ENCODE measurements at places on chromosomes 1 and 21. TPM values are rescaled to one million over a fixed set of nuclear protein-coding genes. Genes with fewer than 3 reads are reported as not detected.
A peak's percentile ranks its signal among the peaks of the same experiment; 100 is the strongest.

DNA sequence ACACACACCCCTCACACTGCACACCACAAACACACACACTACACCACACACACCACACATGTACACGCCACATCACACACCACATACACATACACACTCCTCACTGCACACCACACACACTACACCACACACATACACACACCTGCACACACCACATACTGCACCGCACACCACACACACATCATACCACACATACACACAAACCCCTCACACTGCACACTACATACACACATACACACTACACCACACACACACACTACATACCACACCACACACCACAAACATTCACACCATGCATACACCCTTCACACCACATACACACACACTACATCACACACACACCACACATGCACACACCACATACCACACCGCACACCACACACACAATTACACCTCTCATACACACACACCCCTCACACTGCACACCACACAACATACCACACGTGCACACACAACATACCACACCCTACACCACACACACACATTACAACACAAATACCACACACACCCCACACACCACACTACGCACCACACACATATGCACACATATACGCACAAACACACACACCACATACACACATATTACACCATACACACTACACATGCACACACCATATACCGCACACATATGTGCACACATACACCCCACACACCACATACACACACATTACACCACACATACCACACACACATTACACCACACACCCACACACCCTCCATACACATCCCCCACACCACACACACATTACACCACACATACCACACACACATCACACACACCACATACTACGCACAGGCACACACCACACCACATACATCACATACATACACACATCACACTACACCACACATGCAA, 29.6 kb downstream of the RAB7B start:
- peaks cover 19% of the 10 kb centered on the region for H3K4me1 ChIP-seq
- peaks cover 7% of the 10 kb centered on the region for H3K36me3 ChIP-seq
- peak; percentile 19 for DNase-seq
- no peak overlapping the region for H3K4me3 ChIP-seq

LCE1E gene
- 14.2 TPM for total RNA-seq

DNA sequence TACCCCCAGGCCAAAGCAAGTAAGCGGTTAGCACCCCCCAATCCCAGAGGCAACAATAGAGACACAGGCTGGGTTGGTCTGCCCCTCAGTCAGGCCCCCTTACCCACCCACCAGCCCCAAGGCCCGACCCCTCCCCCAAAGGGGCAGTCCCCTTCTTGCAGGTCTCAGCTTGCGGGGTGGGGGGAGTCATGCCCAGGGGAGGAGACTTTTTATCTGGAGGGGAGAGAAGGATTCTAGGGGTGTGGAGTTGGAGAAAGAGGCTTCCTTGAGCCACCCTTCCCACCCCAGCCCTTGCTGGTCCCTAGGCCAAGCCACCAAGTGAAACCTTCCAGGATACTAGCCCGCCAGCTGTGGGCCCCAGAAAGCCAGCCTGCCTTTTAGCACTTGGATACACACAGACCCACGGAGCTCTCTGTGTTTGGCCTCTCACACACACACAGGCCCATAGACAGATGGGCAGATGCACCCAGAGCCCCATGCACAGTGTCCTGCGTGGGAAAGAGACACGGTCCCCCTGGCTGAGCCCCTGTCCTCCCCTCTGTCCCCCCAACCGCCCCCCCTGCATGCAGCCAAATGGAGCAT, 7.1 kb downstream of the TMEM54 start:
- no peaks in the 10 kb centered on the region for H3K36me3 ChIP-seq
- H3K27me3 ChIP-seq, result peaks cover 15% of the 10 kb centered on the region
- H3K4me3 ChIP-seq, result peak overlapping the region; percentile 55
- no peak for DNase-seq
- H3K27ac ChIP-seq, result no peak overlapping the region

- no peaks in the 10 kb centered on the region for H3K36me3 ChIP-seq
- no peak for DNase-seq
- no peak overlapping the region for H3K27ac ChIP-seq
Observed at GRCh38 chr1:221991221-221991620, 249.3 kb upstream of the DUSP10 start.

DNA sequence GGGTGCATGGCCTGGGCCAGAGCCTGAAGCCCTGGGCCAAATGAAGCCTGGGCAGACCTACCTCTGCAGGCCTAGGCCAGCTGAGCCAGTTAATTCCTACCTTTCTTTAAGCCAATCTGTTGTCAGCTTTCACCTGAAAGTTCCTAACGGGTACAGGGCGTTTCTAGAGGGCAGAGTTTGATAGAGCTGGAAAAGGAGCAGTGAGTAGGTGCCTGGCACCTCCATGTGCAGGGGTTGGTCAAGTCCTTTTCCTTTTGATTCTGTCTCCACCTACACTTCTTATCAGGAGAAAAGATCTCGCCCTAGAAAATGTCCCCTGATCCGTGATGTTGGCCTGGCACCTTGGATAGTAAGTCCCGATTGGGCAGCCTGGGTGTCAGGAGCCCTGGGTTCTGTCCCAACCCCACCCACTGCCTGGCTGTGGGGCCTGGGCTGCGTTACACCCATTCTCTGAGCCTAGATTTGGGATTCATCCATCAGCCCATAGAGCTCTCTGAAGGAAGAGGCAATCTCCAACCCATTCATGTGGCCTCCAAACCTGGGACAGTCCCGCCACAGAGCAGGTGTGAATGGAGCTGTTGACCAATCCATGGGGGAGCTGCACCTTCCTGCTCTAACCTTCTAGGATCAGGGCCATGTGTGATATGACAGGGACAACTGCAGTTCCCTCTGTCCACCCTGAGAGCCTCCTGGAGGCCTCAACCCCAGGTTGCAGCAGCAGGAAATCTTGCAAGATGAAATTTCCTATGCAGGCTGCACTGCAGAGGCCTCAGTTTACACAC, 304.3 kb downstream of the MATN1 start:
- no peaks in the 10 kb centered on the region for H3K27me3 ChIP-seq
- no peak for DNase-seq
- H3K4me3 ChIP-seq, result no peak overlapping the region
- no peak overlapping the region for H3K27ac ChIP-seq
- H3K36me3 ChIP-seq, result no peaks in the 10 kb centered on the region
- peaks cover 23% of the 10 kb centered on the region for H3K4me1 ChIP-seq

- no peaks in the 10 kb centered on the region for H3K27me3 ChIP-seq
- DNase-seq, result no peak
- peaks cover 8% of the 10 kb centered on the region for H3K4me1 ChIP-seq
- H3K36me3 ChIP-seq, result no peaks in the 10 kb centered on the region
- no peak overlapping the region for H3K27ac ChIP-seq
- H3K4me3 ChIP-seq, result no peak overlapping the region
Observed at GRCh38 chr1:41863718-41864117, 55.0 kb downstream of the HIVEP3 start.

- H3K4me1 ChIP-seq, result no peaks in the 10 kb centered on the region
- H3K27ac ChIP-seq, result no peak overlapping the region
Observed at GRCh38 chr21:39796466-39796865, 51.5 kb downstream of the IGSF5 start.

DNA sequence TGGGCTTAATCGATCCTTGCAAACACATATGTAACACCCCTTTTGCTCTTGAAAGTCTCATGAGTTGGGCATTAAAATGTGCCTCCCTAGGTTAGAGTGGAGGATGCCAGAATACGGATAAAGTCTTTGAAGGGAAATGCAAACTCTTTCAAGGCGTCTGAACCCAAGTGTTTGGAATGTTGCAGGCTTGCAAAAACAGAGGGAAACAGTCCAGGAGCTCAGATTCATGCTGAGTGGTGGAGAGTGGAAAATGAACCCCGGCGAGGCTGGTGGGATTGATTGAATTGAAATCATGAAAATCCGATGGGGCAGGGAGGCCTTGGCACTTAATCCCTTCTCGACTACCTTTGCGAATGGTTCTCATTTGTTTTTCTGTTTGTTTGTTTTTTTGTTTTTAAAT, 175.5 kb downstream of the PGBD5 start:
- H3K4me3 ChIP-seq, result no peak overlapping the region
- H3K27me3 ChIP-seq, result no peaks in the 10 kb centered on the region
- DNase-seq, result no peak
- H3K27ac ChIP-seq, result no peak overlapping the region
- H3K36me3 ChIP-seq, result peaks cover 67% of the 10 kb centered on the region

DNA sequence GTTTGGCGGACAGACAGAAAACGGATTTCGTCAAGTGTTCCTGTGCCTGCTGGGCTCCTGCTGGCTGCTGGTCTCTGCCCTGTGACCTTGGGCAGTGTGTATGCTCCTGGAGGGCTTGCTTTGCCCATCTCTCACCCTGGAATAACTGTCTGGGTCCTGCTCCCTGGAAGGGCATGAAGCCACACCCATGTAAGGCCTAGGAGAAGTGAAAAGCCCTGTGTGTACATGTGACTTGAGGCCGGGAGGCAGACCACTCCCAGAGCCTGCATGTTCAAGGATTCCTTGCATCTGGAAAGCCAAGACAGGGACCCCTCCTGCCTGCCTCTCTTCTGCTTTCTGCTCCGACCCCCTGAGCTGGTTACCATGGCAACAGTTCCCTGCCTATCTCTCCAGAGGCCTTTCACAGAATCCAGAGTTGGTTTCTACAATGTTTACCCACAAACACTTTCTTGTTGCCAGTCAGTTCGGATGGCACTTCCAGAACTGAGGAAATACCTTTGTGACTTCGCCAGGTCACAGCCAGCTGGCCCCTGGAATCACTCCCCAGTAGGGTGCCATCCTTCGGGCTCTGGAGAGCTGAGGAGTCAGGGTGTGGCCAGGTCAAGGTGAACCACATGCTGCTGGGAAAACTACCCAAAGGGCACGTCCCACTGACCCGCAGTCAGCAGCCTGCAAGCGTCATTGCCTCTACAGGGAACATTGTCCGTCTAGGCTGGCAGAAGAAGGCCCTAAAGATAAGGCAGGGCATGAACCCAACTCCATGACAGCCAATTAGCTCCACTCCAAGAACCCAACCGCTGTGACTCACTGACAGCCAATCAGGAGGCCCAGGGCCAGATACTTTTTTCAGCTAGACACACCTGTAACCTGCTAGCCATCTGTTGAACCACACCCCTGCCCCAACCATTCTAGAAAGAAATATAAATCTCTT, 14.7 kb upstream of the GPR37L1 start:
- H3K27ac ChIP-seq, result peak overlapping the region; percentile 48
- no peak for DNase-seq
- no peaks in the 10 kb centered on the region for H3K36me3 ChIP-seq
- peaks cover 32% of the 10 kb centered on the region for H3K4me1 ChIP-seq
- H3K4me3 ChIP-seq, result no peak overlapping the region
